ENCODE measurements at places on chromosomes 1 and 21.

GRCh38 chr1:232853994-232854797 lies 49.0 kb downstream of the MAP10 start:
- no peak for DNase-seq

DNA sequence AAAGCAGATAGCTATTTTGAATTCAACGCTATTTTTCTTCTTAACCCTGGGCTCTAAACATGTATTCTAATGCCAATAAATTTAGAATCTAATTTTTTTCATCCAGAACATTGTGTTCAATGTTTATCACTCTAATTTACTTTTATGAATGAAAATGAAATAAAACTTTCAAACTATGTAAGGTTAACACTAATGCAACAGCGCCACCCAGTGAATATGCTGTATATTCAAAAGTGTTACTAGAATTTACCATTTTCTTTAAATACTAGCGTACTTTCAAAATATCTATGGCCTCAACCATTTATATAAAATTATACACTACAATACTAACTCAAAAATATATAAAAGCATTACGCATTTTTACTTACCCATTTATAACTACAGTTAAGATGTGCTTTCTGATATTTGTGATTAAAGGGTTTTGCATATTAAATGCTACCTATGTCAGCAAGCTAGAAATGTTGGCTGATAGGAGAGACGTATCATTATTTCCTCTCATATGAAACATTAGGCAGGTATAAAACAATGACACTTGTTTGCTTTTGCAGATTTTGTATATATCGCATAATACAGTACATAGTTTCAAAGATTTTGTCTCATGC lies 5.9 kb upstream of the NUF2 start:
- peak; percentile 39 for DNase-seq

DNA sequence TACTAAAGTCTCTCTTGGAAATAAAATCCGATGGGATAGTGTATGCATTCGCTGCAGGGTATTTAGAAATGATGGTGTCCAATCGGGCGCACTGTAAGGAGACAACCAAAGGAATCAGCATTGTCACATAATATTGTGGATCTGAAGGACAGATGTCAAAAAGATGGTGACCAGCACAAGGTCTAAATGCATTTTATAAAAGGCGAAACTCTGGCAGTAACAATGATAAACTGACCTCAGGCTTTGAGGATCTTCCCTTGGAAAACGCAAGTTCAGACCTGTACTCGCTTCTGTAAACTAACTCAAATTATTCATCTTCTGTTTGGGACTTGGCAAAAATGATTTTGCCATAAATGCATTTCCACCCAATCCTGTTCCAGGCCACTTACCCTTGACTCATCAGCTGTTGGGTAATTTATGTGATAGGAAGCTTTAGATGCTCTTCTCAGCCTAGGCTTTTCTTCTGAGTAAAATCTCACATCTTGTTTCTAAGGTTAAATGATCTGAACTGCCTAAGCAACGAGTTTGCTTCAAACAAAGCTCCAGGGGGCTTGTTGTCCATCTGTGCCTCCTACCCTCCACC lies 33.8 kb downstream of the STPG1 start:
- DNase-seq: no peak

DNA sequence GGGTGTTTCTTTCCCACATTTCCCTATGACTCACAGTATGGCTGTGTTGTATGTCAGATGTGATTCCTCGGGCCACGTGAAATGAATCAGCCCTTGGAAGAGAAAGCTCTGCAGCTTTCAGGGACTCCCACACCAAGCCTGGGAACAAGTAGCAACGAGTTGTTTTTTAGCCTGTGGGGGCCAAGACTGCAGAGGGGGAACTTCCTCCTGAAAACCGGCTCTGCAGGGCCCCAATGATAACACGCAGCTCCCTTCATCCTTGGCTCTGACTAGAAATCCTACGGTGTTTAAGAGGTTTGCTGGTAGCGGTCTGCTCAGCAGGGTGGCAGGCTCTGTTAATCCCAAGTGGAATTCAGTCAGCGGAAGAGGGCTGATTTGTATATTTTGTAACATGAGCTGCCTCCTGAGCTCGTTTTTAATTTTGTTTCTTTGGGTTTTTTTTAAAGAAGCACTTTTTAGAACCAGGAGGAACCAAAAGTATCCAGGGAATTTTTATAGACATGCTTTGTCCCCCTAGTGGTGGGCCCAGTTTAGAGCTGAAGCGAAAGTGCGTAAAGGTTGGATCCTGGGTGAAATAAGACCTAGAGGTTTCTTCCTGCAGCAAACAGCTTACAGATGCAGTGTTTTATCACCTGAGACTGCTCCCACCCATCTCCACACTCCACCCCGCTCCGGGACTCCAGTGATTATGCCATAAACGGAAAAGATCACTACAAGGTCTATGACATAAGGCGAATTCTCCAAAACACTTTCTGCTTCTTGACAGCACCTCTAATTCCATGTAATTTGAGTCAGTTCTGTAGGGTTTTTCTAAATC lies 48.8 kb downstream of the LAMC2 start:
- peak; percentile 25 for DNase-seq

GRCh38 chr21:44347911-44348451 lies 5.4 kb upstream of the TRPM2 start:
- DNase-seq: peak; percentile 83
